Stimulated activated CD8-positive, alpha-beta memory T cell treated with anti-CD3 and anti-CD28 coated beads, Interleukin-12 subunit alpha, Interleukin-12 subunit beta, amount 100 ng/mL, for 1 hour (primary cell): ENCODE measurements at places on chromosomes 7 and 10.

DNA sequence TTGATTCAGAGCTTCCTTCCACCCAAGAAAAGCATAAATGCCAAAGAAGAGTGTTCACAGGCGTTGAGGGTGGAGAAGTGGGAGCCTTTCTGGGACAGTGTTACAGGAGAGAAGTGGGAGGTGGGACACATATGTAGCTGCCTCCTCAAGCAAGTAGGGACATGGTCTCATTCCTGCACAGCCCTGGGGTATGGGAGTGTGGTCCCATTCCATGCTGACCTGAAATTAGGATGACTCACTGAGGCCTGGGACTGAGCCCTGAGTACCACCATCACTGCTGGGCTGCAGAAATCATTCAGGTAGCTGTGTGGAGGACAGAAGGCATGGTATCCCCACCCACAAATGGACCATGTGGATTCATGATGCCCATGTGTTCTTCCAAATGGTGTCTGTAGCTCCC is 17.4 kb upstream of the SFTPA1 start:
- no peak for DNase-seq

DNA sequence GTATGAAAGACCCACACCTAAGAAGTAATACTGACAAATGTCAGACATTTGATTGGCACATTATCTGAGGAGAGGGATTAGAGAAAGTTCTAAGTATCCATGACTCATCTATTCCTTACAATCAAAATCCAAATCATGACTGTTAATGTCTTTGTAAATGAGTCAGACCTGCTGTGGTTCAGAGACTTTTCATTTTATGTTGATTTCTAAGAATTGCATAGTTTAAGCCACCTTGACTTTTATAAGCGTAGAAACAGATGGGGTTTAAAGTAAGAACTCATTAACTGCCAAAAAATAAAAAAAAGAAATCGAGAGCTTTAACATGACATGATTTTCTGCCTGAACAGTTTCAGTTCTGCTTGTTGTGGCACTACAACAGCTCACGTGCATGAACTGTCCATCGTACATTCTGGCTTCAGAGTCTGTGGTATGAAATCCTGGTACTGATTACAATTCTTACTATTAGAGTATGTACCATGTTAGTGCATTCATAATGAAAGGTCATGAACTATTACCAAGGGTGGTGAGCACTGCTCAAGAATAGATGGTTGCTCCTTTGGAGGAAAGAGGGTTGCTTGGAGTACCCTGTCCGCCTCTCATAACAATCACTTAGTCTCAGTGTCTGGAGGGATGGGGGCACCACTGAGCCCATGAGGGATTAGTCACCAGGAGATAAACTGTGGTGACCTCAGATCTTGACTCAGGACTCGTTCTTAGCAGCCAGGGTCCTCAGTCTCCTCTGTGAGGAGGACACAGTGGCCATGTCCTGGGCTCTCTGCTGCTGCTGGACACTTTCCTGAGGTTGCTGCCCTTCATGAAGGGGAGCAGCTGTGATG is 42.2 kb downstream of the ACSM6 start:
- no peak for DNase-seq

- DNase-seq = no peak
These were observed 25.8 kb upstream of the PCGF5 start for GRCh38 chr10:91194497-91195179.

- DNase-seq = no peak
These were observed 731.8 kb downstream of the PHTF2 start for GRCh38 chr7:78530351-78530750.

GRCh38 chr10:28468707-28469483 is 64.0 kb upstream of the WAC start:
- DNase-seq = no peak

DNA sequence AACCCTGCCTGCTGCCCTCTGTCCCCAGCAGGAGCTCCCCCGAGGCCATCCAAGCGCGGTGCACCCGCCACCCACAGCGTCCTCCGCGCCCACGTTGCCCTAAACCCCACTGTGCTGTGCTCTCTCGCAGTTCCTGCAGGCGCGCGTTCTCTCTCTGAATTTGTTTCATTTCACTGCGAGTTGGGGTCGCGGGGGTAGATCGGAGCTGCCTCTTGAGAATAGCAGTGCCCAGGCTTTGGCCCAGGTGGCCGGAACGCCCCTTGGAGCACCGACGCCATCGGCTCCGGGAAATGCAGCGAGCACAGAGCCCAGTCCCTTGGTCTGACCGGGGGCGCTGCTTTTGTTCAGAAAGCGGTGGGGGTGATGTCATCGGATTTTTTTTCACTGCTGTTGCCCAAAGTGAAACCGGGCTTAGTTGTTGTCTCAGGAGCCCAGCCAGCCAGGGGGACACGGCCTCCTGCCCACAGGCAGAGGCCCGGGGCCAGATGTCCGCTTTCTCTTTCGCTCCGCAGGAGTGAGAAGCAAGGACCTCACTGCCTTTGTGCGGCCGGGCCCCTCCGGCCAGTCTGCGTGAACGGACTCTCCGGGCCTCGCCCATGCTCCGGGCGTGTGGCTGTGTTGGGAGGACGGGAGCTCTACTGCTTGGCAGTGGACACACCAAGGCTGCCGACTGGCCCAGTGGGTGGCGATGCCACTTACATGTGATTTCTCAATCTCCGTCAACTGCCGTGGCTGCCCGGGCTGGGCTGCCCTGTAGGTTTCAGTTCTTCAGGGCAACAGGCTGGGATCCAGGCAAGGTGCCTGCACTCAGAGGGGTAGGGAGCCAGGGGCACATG is 43.1 kb downstream of the FOXK1 start:
- no peak for DNase-seq

DNA sequence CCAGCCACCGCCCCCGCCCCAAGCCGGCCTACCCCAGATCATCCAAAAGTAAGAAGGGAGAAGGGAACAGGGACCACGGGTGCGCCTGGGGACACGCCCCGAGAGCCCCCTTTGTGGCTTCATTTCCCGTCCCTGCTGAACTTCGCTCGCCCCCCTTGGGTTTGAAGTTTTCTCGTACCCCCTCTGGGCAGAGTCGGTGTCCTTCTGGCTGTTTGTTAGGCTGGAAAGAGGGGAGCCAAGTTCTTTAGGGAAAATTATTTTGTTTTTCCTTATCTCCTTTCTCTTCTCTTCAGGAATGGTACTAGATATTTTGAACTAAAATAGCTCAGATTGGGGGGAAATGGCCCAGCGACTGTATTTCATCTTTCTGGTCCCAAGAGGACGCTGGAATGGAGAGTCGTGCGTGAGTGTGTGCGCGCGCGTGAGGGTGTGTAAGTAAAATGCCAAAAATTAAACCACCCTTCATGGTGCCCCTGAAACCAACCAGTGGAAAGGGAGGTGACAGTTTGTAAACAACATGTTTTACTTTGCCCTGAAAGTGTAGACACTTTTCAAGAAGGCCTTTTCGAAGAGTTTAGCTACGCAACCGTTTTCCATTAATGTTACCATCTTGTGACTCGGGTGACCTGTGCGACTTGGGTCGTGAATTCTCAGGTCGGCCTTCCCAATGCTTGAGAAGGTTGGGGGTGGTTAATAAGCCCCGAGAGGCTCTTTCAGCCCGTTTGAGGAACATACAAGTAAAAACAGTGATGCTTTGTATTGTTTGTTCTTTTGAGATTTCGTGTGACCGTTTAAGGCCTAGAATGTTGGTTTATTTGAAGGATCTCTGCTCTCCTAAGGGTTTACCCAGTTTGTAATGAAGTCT is 694 bp downstream of the RBM20 start:
- DNase-seq = no peak

GRCh38 chr10:13284050-13284449 is 15.8 kb downstream of the PHYH start:
- no peak for DNase-seq

DNA sequence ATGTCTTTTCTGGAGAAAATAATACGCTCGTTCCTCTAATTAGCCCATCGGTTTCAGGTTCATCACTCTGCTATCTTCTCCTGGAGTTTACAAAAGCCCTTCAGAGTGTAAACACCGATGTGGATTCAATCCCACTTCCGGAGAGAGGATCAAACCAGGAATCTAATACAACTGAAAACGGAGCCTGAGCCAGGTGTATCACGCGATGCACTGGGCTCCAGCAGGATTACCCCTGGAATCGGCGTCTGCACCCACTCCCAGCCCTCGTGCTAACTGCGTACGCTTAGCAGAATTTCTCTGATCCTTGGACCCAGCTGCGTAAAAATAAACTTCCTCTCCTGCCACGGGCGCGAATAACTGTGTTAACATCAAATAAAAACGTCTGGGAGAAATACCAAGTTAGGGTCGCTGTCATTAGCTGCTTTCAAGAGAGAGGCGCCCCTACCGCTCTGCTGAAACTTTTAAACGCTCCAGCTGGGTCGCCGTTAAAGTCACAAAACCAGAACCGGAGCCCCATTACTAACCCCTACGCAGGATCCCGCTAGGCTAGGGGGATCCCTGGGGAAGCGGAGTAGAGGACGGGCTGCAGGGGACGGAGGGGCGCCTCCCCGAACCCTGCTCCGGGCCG is 502 bp downstream of the ZNF3 start:
- no peak for DNase-seq

- DNase-seq = no peak
These were observed 180.7 kb downstream of the BMPER start for GRCh38 chr7:34086064-34086463.

DNA sequence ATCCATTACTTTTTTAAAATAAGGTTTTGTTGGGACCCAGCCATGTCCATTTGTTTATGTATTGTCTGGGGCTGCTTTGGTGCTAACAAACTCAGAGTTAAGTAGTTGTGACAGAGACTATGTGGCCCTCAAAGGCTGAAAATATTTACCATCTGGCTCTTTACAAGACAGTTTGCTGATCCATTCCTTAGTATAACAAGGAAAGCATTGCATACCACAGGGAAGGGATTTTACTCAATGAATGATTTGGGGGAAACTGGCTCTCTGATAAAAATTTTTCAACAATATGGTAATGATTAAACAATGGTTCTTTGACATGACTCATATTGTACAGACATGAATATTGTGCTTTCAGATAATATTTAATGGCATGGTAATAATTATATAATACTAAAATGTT is 738.1 kb downstream of the KCNMA1 start:
- DNase-seq = no peak

GRCh38 chr7:71535616-71536015 is 403.7 kb downstream of the GALNT17 start:
- DNase-seq = no peak

- DNase-seq = no peak
These were observed 13.1 kb upstream of the ASB4 start for GRCh38 chr7:95472581-95473161.

DNA sequence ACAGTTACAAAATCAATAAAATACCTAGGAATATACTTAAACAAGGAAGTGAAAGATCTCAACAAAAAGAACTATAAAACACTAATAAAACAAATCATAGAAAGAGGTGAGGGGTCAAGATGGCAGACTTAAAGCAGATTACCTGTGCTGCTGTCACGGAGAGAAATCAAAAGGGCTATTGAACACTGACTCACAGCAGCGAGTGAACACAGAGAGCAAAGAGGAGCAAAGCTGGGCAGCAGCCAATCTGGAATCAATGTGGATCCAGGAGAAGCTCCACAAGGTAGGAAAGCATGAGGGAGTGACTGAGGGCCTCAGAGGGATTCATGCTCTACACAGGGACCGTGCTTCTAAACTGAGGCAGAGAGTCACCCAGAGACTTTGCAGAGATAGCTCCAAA is 562.0 kb upstream of the SEMA3D start:
- no peak for DNase-seq

GRCh38 chr10:11148142-11149028 is 130.7 kb downstream of the CELF2 start:
- no peak for DNase-seq

- no peak for DNase-seq
These were observed 1.6 kb downstream of the VIM start for GRCh38 chr10:17229717-17229966.

GRCh38 chr7:108351729-108352131 is 104.5 kb downstream of the NRCAM start:
- no peak for DNase-seq

GRCh38 chr7:69367780-69368179 is 230.5 kb upstream of the AUTS2 start:
- DNase-seq = no peak

- no peak for DNase-seq
These were observed 310.9 kb downstream of the CTNNA3 start for GRCh38 chr10:67385089-67385488.

DNA sequence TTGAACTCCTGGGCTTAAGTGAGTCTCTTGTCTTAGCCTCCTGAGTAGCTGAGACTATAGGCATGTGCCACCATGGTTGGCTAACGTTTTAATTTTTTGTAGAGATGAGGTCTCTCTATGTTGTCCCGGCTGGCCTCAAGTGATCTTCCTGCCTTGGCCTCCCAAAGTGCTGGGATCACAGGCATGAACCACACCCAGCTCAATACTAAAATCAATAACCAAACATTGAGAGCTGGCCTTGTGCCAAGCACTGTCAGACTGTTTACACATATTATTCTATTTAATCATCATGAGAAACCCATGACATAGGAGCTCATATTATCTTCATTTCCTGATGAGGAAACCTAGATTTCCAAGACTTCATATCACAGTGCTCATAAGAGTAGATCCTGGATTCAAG is 251.2 kb downstream of the BAMBI start:
- no peak for DNase-seq

DNA sequence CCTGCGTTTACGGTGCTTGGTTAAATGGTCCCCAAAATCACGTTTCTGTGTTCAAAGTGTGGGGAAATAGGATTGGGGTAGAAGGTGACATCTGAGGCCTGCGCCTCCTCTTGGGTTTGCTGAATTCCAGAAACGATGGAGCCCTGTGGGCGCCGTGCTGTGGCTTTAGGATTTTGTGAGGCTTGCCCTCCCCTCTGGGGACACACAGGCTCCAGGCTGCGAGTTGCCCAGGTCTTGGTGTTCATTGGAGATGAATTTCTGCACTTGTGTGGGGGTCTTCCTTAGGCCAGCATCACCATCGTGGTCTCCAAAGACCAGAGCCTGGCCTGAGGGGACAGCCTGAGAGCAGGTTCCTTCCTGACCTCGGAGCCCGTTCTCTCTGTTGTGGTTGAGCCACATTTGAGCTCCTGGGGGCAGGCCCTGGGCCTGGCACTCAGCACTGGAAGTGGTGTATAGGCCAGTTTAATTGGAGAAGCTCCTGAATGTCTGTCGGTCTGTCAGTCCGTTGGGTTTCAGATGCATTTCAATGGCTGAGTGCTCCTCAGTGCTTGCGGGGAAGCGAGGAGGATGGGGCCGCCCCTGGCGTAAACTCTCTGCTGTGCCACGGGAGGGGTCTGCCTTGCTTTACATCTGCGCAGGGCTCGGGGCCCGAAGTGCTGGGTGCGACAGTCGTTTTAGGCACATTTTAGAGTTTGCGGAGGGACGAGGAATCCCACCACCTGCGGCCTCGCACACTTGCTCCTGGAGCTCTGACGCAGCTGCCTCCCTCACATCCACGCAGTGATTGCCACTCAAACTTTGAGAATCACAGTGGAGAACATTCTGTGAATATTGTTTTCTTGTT is 71.7 kb downstream of the DNAJB6 start:
- DNase-seq = no peak

GRCh38 chr7:95811846-95812445 is 39.6 kb downstream of the DYNC1I1 start:
- no peak for DNase-seq

- no peak for DNase-seq
These were observed 8.8 kb downstream of the CUX1 start for GRCh38 chr7:101826081-101826835.
